Skeletal muscle cell (primary cell): ENCODE measurements at places on chromosomes 3 and 15.

GRCh38 chr15:90735923-90736322 lies 18.8 kb downstream of the BLM start:
- DNase-seq = no peak

- no peak for DNase-seq
Measured at GRCh38 chr3:71752831-71753700, 589 bp upstream of the GPR27 start.

- peak; percentile 45 for DNase-seq
Measured at GRCh38 chr3:78258798-78259197, 1218.9 kb downstream of the ROBO2 start.

DNA sequence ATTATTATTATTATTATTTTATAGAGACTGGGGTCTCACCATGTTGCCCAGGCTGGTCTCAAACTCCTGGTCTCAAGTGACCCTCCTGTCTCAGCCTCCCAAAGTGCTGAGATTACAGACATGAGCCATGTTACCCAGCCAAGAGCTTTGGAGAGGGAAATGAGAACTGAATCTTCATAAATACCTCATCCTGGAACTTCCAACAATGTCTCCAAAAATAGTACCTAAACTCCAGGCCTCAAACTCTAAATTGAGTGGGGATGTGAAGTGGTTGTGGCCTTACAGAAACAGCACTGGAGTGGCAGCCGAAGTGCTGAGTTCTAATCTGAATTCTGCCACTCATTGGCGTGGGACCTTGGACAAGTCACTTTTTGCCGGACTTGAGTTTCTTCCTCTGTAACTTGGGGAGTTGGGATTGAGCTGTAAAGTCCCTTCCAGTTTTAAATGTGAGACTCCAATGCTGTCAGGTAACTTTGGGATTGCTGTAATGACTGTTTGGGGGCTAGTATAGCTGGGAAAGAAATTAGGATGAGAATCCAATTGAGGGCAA lies 10.0 kb upstream of the SRP14 start:
- DNase-seq = no peak

DNA sequence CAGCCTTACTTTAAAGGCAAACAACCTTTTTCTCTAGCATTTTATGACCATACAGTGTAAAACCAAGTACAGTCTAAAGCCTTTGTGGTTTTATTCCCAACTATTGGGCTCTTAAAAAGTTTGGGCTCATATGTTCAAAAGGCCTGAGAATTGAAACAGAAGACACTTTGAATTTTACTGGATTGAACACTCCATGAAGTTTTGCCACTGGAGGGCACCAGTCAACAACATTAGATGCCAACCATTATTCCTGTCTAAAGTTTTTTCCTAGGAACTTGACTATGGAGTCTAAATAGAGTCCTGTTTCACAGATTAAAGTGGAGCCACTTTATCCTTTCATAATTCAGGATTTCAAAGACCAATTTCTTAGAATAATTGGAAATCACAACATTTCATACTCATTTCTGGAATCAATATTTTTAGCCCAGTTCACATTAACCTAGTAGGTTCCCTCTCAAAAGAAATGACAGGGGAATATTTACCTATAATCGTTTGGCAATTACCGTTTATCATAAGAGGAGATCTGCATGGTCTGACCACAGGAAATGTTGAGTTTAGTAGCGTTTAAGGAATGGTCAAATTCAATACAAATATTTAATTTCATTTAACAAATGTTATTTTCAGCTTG lies 244.1 kb upstream of the PDZRN3 start:
- no peak for DNase-seq

- no peak for DNase-seq
Measured at GRCh38 chr3:189863031-189863430, 231.8 kb downstream of the TP63 start.

- no peak for DNase-seq
Measured at GRCh38 chr3:74897006-74897405, 282.5 kb upstream of the CNTN3 start.
